Activated CD4-positive, alpha-beta T cell treated with anti-CD3 and anti-CD28 coated beads, Interleukin-2, amount 10 ng/mL, durations not matched to agents 7 days and 5 days (primary cell): ENCODE measurements at places on chromosomes 5 and 9.

- no peak for DNase-seq
Observed at GRCh38 chr9:32067261-32067660, 317.2 kb upstream of the ACO1 start.

- DNase-seq: no peak
Observed at GRCh38 chr5:72949481-72949880, 6.4 kb upstream of the FCHO2 start.

GRCh38 chr5:7886849-7887475 is 18.0 kb downstream of the MTRR start:
- DNase-seq: no peak

DNA sequence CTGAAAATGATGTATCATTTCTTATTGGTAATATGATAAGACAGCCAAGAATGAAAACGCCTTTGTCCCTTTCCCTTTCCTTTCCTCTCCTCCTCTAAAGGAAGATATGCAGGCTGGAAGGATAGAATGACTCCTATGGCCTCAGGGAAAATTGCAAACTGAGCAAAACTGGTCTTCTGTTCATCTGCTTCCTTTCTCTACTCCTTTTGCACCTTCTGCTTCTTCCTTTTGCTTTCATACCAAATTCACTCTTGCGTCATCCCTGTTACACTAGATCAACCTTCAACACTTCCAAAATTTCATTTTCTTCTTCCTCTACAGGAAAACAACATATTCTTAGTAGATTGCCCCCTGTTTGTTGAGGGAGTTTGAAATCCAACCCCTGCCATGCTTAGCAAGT is 234.1 kb downstream of the ADAMTS6 start:
- DNase-seq: no peak

- DNase-seq: no peak
Observed at GRCh38 chr9:125586172-125586511, 120.9 kb downstream of the MAPKAP1 start.

GRCh38 chr5:179769796-179770195 is 24.0 kb upstream of the LTC4S start:
- DNase-seq: no peak

DNA sequence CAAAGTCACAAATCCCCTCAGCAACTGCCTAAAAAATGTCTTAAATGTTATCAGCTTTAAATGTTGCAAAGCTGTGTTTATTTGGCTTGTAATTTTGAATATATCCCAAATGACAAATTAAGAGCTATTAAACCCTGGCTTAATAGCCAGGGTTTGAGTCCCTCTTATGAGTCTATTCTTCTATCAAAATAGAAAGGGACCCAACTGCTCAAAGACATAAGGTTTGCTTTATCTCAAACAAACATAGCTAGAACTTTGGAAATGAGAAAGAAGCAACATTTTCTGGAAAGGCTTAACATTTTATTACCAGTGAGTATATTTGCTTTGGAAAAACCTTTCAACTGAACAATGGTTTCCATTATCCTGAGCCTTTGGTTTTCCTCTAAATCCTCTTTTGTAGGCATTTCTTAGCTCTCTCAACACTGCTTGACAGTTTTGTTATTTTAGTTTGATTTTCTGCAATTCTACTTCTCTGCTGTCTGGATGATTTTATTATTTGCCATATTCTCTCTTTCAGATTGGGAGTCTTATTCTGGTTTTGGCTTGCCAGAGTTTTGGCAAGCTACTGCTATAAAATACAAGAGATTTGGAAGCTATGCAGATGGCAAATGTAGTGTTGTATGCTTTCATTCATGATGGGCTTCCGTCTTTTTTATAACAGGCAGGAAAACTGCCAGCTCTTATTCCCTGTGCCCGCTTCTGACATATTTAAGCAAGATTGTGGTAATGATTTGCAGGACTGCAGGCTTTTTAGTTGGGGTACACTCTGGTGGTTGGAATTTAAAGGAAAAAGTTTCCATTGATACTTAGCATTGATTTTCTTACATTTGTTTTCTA is 734.9 kb downstream of the DTWD2 start:
- DNase-seq: no peak

GRCh38 chr5:7927466-7928375 is 58.8 kb downstream of the MTRR start:
- peak; percentile 47 for DNase-seq

DNA sequence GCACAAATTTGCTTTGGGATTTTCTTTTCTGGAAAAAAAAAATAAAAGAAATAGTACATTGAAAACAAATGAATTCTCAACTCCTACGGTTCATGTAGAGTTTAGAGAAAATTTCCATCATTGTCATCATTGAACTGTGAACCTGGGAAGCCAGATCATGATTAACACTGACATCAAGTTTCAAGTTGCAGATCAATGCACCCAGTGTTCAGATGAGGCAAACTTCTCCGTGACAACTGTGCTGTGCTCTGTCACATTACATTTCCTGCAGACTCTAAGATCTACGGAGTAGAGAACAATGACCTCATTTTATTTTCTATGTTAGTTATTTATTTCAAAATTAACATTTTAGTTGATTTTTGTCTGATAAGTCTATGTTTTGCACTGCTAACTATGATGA is 99.7 kb downstream of the MAP1B start:
- DNase-seq: no peak

DNA sequence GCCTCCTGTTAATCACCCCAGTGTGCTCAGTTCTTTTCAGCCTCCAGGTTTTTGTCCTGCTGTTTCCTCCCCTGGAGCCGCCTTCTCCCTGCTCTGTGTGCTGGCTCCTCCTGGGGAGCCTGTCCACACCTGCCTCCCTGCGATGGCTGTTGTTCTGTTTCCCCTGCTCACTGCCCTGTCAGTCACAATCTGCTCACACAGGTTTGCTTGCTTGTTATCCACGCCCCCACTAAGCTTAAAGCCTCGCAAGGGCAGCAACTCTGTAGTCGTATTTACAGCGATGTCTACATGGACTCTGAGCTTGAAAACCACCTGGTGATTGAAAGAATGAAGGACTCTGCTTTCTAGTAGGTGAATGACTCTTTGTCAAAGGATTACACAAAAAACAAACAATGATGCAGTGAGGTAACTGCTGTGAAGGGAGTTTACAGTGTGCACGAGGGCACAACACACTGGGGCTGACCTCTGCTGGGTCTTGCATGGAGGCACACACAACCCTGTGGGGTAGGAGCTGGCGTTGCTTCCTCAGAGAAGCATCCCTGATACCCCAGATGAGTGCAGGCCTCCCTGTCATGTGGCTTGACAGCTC is 39.6 kb upstream of the TEX48 start:
- no peak for DNase-seq

GRCh38 chr5:82519558-82519957 is 241.4 kb upstream of the RPS23 start:
- DNase-seq: no peak
